ENCODE measurements at places on chromosomes 5 and 9.

DNA sequence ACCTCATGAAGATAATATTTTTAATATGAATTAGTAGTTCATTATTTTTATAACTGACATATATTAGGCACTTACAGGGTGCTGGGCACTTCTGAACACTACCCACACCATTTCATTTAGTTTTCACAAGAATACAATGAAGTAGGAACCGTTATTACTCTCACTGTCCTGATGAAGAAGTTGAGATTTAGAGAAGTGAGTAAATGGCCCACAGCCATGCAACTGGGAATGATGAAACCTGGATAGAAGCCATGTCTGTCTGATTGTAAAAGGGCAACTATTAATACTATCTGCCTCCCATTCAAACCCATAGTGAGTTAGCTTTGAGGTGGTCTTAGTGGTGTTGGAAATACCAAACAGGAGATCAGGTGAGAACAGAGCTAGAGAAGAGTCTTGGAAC, 29.6 kb upstream of the OTULINL start:
- no peak for ATAC-seq

DNA sequence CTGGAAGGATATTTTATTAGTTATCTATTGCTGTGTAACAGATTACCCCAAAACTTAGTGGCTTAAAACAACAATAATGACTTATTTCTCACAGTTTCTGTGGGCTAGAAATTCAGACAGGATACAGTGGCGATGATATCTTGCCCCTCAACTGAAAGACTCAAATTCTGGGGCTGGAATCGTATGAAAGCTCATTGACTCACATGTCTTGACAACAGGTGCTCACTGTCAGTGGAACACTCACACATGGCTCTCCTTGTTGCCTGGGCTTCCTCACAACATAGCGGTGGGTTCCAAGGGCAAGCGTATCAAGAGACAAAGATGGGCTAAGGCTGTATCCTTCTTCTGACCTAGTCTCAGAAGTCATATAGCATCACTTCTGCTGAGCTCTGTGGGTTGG, 3.7 kb upstream of the GNPDA1 start:
- ATAC-seq: peak; percentile 62

DNA sequence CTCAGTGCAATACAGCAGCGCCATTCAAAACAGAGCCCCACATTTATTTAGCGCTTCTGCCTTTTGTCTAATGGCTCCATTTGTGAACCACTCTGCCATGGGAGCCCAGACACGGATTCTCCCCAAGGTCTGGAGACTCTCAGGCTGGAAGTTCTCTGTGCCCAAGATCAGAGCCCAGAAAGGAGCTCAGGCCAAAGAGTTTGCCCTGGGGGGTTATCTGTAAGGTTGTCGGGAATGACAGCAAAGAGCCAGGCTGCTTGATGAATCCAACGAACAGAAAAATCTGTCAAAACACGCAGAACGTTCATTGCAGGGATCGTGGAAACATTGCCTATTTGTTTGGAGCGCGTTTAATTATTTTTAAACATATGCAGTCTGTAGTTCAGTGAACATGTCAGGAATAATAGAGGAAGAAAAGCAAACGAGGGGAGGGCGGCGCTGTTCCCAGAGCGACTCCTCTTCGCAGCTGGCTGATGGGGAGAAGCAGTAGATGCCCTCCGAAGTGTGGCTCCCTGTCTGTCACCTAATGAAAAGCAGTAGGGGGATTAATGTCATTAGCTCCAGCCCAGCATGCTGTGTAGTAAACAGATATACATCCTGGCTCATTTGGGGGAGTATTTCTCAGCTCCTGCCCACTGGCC, 464.9 kb upstream of the MPDZ start:
- ATAC-seq: no peak

DNA sequence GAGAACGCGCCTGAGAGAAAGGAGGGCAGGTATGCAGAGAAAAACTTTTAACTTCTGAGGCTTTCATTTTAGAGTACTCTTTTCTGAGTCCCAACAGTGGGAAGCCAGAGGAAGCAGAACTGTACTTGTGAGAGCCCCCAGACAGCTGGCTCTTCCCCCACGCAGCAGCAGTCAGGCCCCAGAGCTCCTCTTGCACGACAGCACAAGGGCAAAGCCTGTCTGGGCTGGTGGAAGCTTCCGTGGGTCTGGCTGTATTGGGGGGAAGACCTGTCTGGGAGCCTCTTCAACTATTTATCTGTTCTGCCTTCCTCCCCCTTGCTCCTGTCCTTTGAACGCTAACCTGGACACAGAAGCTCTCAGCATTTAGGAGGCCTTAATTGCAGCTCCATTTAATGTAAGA, 68.2 kb downstream of the THBS4 start:
- ATAC-seq: no peak

- no peak for ATAC-seq
Observed at GRCh38 chr5:91194824-91195381, 188.2 kb downstream of the ARRDC3 start.

- no peak for ATAC-seq
Observed at GRCh38 chr9:122138560-122139268, 20.9 kb downstream of the NDUFA8 start.

- ATAC-seq: no peak
Observed at GRCh38 chr5:60719329-60719728, 19.4 kb upstream of the DEPDC1B start.

DNA sequence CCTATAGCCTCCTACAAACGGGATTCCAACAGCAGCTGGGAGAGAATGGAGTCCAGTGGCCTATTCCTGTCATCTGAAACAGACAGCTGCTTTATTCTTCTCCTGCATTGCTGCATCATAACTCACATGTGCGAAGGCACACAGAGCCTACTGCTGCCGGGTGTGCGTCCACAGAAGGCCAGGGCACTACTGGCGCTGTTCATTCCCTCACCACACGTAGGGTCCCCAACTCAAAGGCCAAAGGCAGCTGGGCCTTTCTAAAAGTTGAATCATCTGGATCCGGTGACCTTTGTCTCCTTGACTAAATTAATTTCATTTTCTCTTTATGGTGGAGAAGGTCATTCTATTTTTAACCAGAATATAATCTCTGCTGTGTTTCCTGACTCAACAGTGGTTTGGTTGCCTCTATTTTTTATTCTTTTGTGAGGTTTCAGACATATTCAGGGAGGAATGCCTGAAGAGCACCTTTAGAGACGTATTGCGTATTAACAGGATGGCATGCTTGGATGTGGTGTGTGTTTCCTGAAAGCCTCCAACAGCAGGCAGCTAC, 10.8 kb upstream of the SPATA24 start:
- peak; percentile 56 for ATAC-seq

DNA sequence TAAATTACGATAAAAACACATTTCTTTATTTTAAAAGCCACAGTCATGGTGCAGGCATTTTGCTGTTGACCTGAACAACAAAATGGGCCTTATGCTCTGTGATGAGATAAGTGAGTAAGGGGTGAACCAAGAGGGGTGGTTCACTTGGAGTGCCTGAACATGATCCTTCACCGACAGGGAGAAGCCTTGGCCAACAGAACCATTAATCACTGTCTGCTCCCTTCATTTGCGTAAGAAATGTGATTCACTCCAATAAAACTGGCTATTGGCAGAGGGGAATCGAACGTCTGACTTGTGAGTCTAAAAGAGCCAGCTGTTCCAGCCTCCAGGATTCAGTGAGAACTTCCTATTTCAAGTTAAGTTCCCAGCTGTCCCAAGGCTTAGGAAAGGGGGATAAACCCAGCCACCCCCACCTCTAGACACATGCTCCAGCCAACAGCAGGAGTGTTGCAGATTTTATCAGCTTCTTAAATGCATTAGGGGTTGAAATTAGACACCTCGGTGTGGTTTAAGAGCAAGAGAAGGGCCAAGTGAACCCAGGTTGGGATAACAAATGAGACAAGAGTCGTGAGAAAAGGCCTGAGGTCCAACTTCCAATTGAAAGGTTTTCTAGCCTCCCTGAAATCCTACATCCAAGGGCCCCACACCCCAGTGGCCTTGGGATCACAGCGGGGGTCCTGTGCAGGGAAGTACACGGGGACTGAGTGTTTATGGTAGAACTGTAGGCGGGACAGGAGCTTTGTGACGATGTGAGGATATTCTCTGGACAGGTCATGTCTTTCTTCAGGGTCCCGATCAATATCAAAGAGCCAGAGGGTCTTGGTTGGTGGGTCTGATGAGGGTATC, 131.4 kb upstream of the LHFPL2 start:
- ATAC-seq: no peak

DNA sequence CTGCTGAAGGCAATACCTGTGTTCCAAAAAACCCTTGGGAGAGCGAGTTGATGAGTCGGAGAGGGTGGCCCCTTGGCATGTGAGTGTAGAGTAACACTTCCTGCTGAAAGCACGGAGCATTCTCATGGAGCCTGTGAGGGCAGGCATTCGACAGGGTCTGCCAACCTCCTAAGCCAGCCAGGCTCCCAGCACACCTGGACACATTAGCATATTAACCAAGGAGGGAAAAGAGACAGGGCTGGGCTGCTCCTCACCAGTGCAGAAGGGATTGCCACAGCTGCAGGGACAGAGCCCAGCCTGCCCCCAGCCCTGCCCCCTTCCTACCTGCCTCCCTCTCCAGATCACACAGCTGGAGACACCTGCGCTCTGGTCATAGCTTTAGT, 46.4 kb upstream of the SEMA4D start:
- ATAC-seq: no peak

DNA sequence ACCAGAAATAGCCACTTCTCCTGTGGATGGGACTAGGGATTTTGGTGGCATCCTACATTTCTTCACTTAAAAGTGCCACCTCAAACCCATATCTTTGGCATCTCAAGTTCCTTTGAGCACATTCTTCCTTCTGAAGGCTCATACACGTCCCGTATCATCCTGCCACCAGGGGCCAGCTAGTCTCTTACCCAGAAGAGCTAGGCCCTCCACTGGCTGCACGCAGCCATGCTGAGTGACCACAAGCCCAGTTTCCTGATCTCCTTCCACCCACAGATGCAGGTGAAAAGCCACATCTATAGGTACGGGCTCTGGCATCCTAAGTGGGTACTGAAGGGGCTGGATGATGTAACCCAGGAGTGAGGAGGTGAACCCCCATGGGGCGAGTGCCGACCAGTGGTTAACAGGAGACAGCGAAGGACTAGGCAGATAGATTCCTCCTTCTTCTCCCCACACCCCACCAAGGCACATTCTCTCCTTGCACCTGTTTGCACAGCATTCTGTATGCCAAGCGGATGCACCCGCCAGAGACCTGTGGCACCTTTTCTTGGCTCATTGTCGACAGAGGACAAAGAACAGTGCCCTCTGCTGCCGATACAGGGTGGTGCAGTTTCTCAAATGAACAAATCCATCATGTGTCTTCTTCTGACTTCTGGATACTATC, 14.4 kb upstream of the SCGB3A1 start:
- no peak for ATAC-seq

- ATAC-seq: peak; percentile 24
Observed at GRCh38 chr5:115816226-115817081, at the start of gene CDO1. Gene CDO1 (minus strand): TSS chr5:115816659. CDS start chr5:115816397, 262 bp downstream.

- no peak for ATAC-seq
Observed at GRCh38 chr5:172678902-172679301, 37.8 kb downstream of the NEURL1B start.

DNA sequence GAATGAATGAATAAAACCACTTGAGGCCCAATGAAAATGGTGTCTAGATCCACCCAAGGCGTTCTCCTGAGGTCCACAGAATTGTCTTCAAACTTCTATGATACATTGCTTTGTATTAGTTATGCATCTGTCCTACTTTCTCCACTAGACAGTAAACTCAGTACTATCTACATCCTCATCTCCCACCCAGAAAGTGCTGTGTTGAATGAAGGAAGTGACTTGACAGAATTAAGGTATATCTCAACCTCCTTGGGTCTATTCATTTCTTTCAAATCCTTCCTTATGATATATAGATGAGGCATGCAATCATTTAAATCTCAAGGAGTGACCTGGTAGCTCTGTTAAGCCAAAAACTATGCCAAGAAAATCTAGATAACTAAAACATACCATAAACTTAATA, 15.7 kb upstream of the PDCL start:
- ATAC-seq: no peak

- ATAC-seq: no peak
Observed at GRCh38 chr5:15496886-15497285, 3.1 kb upstream of the FBXL7 start.

GRCh38 chr9:126407114-126407870, 80.7 kb downstream of the MVB12B start:
- no peak for ATAC-seq

DNA sequence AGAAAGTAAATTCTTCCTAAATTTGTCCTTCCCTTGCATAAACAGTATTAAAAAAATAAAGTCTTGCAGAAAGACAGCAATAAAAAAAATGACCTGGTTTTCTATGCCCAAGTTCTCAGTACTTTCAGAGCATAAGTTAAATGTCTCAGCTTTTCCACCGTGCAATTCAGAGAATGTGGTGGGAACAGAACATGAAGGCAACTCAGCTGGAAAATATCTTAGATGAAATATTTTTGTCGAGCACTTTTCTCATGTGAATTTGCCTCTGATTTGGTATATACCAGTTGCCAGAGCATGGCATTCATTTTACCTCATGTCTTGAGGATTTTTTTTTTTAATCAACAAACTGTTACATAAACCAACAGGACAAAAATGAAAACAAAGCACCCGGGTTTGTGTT, 176.1 kb downstream of the CETN3 start:
- ATAC-seq: no peak

DNA sequence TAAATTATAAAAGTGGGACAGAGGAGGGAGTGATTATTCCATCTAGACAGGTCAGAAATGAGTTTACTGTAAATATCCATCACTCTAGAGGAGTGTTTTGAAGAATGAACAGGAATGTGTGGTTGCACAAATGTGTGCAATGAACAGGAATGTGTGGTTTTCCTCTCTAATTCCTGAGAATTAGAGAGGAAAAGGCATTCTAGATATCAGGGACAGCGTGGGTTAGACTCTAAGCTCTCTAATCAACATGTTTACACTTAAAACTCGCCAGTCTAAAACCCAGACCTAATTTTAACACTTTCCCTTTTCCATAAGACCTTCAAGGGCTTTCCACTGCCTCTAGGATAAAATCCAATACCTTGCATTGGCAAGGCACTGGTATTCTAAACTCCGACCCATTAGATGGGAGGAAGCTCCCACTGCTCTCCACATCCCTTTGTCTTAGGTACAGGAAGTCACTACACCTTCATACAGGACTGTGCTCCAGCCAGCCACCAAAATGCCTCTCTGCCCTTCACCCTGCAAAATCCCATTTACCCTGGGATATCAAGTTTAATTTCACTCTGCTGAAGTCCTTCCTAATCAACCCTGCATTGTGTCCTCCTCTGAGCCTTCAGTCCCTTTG, 67.9 kb downstream of the NFIB start:
- no peak for ATAC-seq

GRCh38 chr9:115717711-115718173, 435.8 kb upstream of the PAPPA start:
- no peak for ATAC-seq

DNA sequence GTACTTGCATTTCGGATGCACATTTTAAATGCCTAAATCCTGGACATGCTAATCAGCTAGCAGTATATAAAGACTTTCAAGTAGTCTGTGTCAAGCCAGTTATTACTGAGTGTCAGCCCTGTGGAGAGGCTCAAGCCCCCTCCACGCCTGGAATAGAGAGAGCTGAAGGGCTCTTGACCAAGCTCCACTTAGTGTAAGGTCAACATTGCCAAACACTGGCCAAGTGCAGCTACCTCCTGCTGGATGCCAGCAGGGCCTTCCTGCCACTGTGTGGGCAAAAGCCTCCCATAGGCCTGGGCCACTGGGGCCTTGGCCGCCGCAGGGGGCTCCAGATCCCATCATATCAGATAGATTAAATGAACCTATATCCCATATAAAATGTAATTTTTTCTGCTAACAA, 239.4 kb upstream of the PANK3 start:
- no peak for ATAC-seq
